Activated CD4-positive, alpha-beta T cell treated with anti-CD3 and anti-CD28 coated beads, Interleukin-2, amount 50 U/mL, for 16 hours (primary cell): ENCODE measurements at places on chromosomes 13 and 19.

- DNase-seq = no peak
Observed at GRCh38 chr13:90430127-90430526, 917.4 kb upstream of the MIR17HG start.

DNA sequence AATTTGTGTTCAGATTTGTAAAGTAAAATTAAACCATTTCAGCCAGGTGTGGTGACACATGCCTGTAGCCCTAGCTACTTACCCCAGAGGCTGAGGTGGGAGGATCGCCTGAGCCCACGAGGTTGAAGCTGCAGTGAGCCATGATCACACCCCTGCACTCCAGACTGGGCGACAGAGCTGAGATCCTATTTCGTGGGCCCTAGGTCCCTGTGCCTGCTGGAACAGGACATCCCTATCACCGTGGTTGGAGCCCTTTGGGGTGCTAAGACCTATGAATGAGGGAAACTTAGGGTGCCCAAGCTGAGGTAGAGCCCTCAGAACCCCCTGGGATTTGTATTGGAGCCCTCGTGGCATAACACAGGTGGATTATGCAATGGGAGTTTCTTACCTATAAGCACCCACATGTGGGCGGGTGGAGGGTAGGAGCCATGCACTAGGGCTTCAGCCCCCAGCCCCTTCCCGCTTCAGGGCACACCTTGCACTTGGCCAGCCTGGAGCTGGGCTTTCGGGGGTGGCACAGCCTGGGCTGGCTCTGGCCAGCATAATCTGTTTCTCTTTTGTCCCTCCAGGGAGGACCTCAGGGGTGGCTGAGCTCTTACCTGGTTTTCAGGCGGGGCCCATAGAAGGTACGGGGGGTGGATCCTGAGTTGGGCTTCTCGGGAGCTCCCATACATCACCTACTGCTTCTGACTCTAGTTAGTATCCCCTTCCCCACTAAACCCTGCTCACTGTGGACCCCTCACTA lies 7.2 kb upstream of the USF2 start:
- DNase-seq = no peak

GRCh38 chr13:23321535-23322241 lies 111.8 kb downstream of the SACS start:
- DNase-seq = peak; percentile 60

GRCh38 chr19:39032063-39032918 lies at the start of gene FBXO27:
Gene FBXO27 (minus strand): TSS chr19:39032549. CDS start chr19:39032227, 322 bp downstream.
- DNase-seq = no peak

- DNase-seq = no peak
Observed at GRCh38 chr13:110248449-110249143, 58.4 kb downstream of the COL4A1 start.

DNA sequence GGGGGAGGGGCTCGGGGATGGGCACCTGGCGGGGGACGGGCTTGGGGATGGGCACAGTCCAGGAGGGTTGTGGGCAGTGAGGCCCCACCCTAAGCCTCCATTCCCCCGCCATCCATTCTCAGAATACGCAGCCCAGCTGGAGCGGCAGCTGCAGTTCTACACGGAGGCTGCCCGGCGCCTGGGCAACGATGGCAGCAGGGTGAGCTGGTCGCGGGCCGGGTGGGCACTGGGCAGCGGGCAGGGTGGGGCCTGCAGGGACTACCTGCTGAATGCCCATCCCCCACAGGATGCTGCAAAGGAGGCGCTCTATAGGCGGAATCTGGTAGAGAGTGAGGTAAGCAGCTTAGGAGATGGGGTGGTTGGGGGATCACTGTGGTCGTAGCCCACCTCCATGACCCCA lies 8.3 kb downstream of the PODNL1 start:
- no peak for DNase-seq
